ENCODE measurements at places on chromosomes 3 and 15. TPM values are rescaled to one million over a fixed set of nuclear protein-coding genes. Genes with fewer than 3 reads are reported as not detected.

GRCh38 chr15:70401709-70402108, 304.0 kb upstream of the TLE3 start:
- DNase-seq, result no peak

GRCh38 chr3:151228666-151229040, 25.6 kb upstream of the GPR171 start:
- no peak for DNase-seq

GRCh38 chr15:75751116-75751875, 38.6 kb upstream of the CSPG4 start:
- no peak for DNase-seq

DNA sequence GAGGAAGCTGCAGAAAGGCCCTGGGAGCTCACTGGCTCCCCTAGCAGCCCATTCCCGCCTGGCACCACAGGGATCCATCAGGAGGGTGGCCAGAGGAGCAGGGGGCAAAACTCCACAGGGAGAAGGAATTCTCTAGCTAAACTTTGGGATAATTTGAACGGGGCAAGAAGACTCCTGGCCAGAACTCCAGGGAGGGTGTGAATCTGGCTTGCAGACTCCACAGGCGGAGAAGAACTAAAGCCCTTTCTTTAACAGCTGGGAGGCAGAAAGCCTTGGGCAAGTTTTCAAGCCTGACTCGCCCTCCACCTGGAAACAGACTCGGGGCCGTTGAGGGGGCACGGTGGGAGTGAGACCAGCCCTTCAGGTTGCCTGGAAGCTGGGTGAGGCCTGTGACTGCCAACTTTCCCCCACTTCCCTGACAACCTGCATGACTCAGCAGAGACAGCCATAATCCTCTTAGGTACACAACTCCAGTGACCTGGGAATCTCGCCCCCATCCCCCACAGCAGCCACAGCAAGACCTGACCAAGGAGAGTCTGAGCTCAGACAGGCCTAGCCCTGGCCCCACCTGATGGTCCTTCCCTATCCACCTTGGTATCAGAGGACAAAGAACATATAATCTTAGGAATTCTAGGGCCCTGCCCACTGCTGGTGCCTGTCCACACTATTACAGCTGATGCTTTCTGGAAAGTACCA, 28.6 kb downstream of the SLC27A2 start:
- peak; percentile 48 for DNase-seq

TTLL13 gene
- polyA plus RNA-seq, result 0.02 TPM

GRCh38 chr3:62210011-62210410, 163.3 kb downstream of the FEZF2 start:
- DNase-seq, result no peak

DNA sequence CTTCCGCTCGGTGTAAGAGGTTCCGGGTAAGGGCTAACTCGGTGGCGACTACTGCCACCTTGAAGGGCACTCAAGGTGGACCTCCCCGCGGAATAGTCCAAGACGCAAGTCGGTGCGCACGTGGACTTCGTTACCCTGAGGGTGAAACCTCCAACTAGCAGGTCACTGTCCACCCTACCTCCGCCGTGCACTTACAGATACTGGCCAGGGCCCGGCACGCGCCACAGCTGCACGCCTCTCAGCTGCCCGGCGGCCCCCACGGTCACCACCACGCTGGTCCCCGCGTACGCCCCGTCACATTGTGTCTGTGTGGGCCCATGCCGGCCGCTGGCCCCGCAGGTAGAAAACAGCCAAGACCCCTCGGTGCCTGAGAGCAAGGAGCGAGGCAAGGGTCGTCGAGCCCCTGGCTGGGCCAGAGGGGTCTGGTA, 1.1 kb downstream of the LTK start:
- no peak for DNase-seq

All from mammary epithelial cell (primary cell).